ENCODE measurements at places on chromosomes 2 and 18.
A peak's percentile ranks its signal among the peaks of the same experiment; 100 is the strongest.

GRCh38 chr2:105439141-105439540 is 40.3 kb upstream of the FHL2 start:
- no peak for DNase-seq

- peak; percentile 46 for DNase-seq
Measured at GRCh38 chr18:57768537-57769326, 34.4 kb downstream of the ATP8B1 start.

DNA sequence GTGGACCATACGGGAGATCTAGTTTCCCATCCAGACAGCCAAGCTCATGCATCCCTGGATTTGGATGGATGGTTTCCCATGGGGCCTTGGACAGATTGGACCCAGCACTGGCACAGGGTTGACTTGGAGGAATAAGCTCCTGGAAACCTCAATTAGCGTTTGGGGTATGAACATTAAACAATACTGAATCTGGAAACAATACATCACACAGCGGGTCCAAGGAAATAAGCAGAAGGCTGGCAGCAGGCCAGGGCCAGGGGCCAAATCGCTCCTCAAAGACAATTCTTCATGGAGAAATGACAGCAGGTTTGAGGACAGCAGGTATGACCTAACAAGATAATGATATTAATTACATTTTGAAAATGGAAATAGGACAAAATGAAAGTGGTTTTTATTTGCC is 540.6 kb downstream of the RIT2 start:
- no peak for DNase-seq

DNA sequence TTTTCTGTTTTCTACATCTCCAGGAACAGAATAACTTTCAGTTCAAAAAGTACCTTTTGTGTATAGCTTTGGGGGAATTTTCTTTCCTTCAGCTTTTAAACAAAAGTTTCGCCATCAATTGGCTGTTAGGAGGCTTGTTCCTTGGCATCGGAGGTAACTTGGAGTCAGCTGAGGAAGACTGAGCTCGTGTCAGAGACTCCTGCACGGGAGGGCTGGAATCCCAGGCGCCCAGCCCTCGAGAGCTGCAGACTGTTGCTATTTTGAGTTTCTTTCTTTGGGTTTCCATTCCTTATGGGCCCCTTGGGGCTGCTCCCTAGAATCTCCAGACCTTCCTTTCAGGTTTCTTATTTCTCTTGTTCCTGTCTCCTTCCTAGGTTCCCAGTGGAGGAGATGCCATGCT is 8.1 kb downstream of the EMILIN2 start:
- DNase-seq, result no peak

GRCh38 chr2:1691366-1691765 is 52.9 kb downstream of the PXDN start:
- DNase-seq, result no peak

GRCh38 chr2:82792316-82792715 is 1666.8 kb downstream of the SUCLG1 start:
- DNase-seq, result no peak

DNA sequence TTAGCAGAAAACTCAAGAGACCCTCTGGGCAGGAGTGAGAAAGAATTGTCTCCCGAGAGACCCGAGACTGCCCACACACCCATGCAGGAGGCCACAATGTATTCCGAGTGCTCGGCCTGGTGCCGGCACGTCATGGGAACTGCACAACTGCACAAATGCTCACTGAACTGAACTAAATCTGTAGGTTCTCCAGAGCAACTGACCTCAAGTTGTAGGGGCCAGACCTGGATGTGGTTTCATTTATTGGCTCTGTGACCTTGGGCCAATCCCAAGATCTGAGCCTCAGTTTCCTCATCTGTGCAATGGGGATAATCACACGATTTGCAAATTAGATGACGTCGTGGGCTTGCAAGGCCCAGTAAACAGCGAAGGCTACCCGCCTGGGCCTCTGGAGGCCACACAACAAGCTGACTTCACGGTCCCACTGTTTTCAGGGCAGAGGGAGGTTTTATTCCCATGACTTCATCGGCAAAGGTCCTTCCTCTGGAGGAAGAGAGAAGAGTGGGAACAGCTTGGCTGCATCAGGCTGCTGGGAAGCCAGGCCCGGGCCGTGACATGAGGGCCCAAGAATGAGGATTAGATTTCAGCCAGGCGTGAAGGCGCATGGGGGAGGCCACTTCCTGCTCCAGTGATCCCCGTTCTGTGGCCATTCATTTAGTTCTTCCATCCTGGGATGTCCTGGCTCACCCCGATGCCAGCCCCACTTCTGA is 3.6 kb upstream of the ERFE start:
- no peak for DNase-seq

DNA sequence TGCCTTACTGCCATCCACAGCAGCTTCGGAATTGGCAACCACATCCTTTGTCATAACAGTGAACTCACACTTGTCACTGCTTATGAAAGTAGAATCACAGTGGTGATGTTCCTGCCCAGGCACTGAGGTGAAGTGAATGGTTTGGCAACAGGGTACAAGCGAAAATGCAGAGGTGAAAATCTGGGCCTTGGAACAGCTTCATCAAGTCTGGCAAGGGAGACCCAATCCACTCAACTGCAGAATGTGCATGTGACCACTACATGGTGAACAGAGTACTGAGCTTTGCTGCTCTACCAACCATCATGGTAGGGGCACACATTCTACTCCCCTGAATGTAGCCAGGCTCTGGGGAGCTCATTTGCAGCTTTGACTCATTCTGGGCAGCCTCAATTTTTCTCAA is 15.0 kb upstream of the SKA1 start:
- no peak for DNase-seq

DNA sequence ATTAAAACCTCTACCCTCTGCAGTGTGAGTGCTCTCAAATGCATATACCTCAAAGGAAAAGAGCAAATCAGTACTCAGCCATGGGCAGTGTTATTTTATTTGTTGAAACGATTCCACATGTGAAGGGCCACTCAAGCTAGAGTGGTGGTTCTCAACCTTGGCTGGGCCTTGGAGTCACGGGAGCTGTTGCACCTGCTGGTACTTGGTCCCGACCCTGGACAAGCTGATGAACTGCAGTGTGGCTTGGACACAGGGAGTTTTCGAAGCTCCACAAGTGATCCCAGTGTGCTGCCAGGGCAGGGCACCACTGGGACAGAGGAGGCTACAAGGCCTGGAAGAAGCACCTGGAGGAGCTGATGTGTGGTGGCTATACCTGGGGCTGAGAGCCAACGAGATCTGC is 19.7 kb downstream of the GNLY start:
- peak; percentile 87 for DNase-seq

- no peak for DNase-seq
Measured at GRCh38 chr2:106833256-106833655, 52.7 kb downstream of the ST6GAL2 start.

- no peak for DNase-seq
Measured at GRCh38 chr2:73984922-73985307, 205 bp downstream of the TET3 start.

DNA sequence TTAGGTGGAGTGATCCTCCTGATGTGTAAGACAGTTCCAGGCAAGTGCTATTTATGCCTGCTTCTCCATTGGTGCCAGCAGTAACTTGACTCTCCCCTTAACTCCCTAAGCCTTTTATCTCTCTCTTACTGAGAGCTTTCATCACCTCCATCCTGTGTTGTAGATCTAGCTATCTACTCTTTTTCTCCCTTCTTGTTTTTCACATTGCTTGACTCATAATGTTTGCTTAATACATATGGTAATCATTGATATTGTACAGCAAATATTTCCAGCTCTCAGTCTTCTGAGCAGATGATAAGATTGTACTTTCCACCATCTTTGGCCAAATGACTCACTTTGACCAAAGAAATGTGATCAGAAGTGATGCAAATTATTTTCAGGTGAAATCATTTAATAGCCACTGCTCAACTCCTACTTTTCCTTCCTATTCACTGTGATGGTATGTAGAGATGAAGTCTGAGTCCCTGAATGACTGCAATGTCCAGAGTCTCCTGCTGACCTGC is 165.0 kb downstream of the PLCL1 start:
- DNase-seq, result no peak

- DNase-seq, result no peak
Measured at GRCh38 chr18:45379903-45380302, 235.4 kb upstream of the SLC14A2 start.

GRCh38 chr18:2826581-2826980 is 20.2 kb upstream of the EMILIN2 start:
- DNase-seq, result no peak

GRCh38 chr2:501130-501529 is 176.1 kb downstream of the TMEM18 start:
- DNase-seq, result no peak

Data from NCI-H510A (cell line).